Neural progenitor cell (in vitro differentiated cells): ENCODE measurements at places on chromosomes 5 and 9. TPM values are rescaled to one million over a fixed set of nuclear protein-coding genes. Genes with fewer than 3 reads are reported as not detected.

DNA sequence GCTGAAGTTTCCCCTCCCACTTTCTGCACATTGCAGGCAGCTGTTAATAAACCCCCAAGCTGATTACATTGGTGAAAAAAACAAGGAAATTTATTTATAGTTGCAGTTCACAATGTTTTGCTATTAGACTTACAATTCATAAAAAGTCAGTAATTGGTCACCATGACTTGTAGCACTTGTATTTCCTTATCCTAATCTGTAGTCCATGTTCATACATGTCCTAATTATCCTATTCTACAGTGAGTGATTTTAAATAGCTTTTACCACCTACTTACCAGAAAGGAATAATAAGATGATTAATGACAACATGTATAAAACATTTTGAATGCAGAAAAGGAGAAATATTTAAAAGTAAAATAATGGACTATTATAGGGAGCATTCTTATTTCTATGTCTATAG, 760.0 kb upstream of the RIOK2 start:
- DNase-seq = no peak

FAM153A gene
- 0.50 TPM in 1 of 2 replicates, not detected in the other for total RNA-seq

NOXA1 gene
- total RNA-seq = 0.39 and 0.65 TPM in 2 replicates

TEX53 gene
- not detected in 2 replicates for total RNA-seq

FGF18 gene
- total RNA-seq = 0.06 and 0.22 TPM in 2 replicates

LMX1B gene
- 0.19 and 0.50 TPM in 2 replicates for total RNA-seq
